ENCODE measurements at places on chromosomes 1 and 21. TPM values are rescaled to one million over a fixed set of nuclear protein-coding genes. Genes with fewer than 3 reads are reported as not detected.

The NRDC gene
- 59.6 TPM for total RNA-seq

The TSPAN2 gene
- total RNA-seq, result 0.90 TPM

The COL8A2 gene
- total RNA-seq, result 0.26 TPM

The TNFRSF9 gene
- total RNA-seq, result 0.06 TPM

The RORC gene
- not detected for total RNA-seq

The OR2T35 gene
- not detected for total RNA-seq

The IL22RA1 gene
- not detected for total RNA-seq

The AMY1B gene
- not detected for total RNA-seq

The SYTL1 gene
- total RNA-seq, result not detected

The PCBP3 gene
- 2.8 TPM for total RNA-seq

The GCSAML gene
- total RNA-seq, result not detected

The GPR137B gene
- total RNA-seq, result 11.1 TPM

The C1orf87 gene
- not detected for total RNA-seq

The S100A1 gene
- total RNA-seq, result not detected

The LAMC2 gene
- 3.5 TPM for total RNA-seq

The GNG4 gene
- total RNA-seq, result 0.06 TPM

The CHIA gene
- not detected for total RNA-seq

The CD84 gene
- not detected for total RNA-seq

The BRWD1 gene
- 23.1 TPM for total RNA-seq

The ELAPOR1 gene
- 0.38 TPM for total RNA-seq

The MMP23B gene
- total RNA-seq, result 0.38 TPM
